Astrocyte of the spinal cord (primary cell): ENCODE measurements at places on chromosomes 2 and 18.

- DNase-seq, result no peak
These were observed 19.7 kb upstream of the SCG2 start for GRCh38 chr2:223621901-223622300.

DNA sequence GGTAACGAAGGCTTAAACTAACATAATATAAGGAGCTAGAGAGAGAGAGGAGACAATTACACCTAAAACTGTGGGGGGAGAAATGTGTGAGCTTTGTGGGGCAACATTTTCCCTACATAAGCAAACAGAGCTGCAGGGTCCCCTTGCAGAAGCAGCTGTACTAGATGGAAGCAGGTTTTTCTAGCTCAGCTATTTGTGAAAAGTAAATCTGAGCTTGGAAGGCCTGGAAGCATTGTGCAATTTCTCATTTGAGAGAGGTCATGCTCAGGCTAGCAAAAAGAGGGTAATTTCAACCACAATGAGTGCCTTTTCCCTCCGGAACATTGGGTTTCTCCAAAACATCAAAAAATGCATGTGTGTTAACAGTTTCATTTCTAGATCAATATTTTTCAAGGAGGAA lies 130.0 kb downstream of the ARL4C start:
- DNase-seq, result peak; percentile 36

DNA sequence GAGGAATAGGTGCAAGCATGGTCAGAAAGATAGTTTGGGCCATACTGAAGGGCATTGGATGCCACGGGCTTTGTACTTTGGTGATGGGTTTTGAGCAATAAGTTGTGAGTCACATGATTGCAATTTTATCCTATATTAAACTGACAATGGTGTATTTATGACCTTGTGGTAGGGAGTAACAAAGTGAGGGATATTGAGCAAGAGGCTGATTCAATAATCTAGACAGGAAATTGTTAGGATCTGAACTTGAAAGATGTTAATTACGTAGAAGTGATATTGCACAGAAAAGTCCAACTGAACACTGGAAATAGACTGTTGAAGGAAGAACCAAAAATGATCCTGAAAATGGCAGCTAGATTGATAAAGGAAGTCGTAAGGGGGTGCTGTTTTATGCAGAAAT lies 46.6 kb upstream of the TCF4 start:
- peak; percentile 64 for DNase-seq

GRCh38 chr18:77392321-77392720 lies 142.7 kb downstream of the GALR1 start:
- no peak for DNase-seq

DNA sequence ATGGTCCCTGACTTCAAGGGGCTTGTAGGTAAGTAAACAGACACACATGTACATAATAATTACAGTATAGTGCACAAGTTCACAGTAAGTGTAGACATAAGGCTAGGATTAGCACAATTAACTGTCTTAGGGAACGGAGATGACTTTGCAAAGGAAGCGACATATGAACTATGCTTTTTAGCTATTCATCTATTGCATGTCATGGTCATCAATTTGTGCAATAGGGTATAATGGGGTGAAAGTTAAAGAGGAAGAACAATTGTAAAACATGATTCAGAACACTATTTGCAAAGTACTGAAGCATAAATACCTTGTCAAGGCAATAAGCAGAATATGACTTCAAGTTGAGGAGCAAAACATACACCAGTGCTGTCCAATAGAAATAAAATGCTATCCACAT lies 112.3 kb upstream of the SLC8A1 start:
- no peak for DNase-seq

DNA sequence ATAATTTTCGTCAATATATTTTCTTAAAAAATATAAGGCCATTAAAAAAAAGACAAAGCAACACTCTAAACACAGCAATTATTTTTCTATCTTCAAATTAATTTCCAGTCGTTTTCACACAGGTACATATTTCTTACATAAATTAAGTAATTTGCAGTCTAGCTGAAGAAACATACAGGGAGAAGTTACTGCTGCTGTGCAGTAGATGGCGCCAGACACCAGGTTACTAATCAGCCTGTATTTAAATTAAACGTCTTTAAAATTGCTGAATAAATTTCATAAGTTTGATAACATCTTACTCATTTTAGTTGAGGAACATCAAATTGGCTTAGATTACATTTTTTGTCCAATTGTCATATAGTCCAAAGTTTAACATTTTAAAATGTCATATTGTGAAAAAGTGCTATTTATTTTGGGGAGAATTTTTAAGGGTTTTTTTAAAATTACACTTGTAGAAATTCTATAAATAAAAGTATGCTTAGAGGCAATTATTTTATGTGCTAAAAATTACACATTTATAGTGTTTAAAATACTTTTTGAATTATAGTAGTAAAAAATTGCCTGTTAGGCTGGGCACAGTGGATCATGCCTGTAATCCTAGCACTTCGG lies 88.4 kb downstream of the PMAIP1 start:
- peak; percentile 68 for DNase-seq

- DNase-seq, result no peak
These were observed 276.8 kb upstream of the CHST9 start for GRCh38 chr18:27461957-27462356.

DNA sequence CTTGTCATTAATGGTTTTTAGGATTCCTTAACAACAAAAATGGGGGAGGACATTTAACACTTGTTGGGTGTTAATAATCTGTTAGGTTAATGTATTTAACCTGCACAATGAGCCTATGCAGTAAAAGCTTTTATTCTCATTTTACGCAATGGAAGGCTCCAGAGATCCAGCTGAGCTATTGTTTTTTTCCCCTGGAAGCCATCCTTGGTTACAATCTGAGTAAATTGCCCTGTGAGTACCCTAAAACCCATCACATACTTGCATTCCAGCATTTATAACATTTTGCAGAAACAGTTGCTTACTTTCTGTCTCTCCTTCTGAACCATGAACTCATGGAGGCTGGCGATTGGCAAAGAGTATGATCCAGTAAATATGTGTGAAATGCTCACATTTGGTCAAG lies 30.2 kb upstream of the DOCK10 start:
- DNase-seq, result no peak

- no peak for DNase-seq
These were observed 115.6 kb downstream of the MBP start for GRCh38 chr18:77016936-77017335.

GRCh38 chr2:220107380-220107791 lies 480.0 kb downstream of the SLC4A3 start:
- no peak for DNase-seq

- DNase-seq, result peak; percentile 75
These were observed 65.8 kb downstream of the RTP5 start for GRCh38 chr2:241935314-241935713.

DNA sequence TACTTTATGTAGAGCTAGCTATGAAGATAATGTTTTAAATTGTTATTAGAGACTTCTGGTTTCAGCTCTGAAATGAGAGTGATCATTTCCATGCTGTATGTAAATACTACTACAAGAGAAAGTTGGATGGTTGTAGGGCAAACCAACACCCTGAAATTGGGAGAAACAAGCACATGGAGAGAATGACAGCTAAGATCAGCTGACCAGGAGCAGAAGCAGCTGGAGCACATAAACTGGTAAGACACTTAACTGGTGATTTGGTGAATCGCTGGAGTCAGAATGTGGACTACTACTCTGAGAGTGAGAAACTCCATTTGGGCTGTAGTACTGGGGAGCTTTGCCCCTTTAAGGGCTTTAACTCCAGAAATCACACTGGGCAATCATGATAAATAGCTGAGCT lies 226.8 kb downstream of the RND3 start:
- DNase-seq, result no peak

GRCh38 chr2:70019096-70019495 lies 57.7 kb upstream of the ASPRV1 start:
- no peak for DNase-seq

DNA sequence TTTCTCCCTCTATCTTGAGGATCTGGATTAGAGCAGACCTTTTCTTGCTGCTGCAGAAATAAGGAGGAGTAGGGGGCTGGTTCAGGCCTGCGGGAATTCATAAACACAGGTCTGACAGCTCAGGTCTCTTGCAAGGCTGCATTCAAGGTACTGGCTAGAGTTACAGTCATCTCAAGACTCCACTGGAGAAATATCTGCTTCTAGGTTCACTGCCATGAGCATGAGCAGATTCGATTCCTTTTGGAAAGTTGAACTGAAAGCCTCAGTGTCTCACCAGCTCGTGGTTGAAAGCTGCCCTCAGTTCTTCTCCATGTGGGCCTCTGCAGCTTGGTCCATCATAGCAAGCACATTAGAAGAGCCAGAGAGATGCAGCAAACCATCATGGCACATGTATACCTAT lies 124.4 kb upstream of the SETBP1 start:
- no peak for DNase-seq

- no peak for DNase-seq
These were observed 378.4 kb upstream of the NRXN1 start for GRCh38 chr2:51410331-51410730.

- no peak for DNase-seq
These were observed 131.3 kb downstream of the LPIN1 start for GRCh38 chr2:11877764-11878163.

GRCh38 chr2:201674298-201674697 lies 24.1 kb downstream of the MPP4 start:
- no peak for DNase-seq

GRCh38 chr2:80050246-80050645 lies 254.3 kb downstream of the LRRTM1 start:
- DNase-seq, result no peak

DNA sequence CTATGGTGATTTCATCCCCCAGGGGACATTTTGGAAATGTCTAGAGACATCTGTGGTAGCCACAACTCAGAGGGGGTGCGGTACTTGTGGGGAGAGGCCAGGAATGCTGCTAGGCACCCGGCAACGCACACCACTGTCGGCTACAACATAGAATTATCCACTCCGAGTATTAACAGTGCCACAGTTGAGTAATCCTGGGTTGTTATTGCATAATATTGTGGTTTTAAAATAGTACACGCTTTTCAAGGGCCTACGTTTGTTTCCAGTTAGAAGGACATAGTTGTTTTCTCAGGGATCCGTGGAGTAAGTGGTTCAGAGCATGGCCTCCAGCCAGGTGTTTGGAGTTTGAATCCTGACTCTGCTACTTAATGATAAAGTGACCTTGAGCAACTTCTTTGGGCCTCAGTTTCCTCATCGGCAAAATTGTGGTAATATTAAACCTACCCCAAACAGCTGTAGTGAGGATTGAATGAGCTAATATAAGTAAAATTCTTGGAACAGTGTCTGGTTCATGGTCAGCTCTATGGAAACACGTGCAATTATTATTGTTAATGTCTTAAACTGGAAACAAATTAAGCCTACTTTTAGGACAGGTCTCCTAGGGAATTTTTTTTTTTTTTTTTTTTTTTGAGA lies 24.5 kb downstream of the CYP27A1 start:
- peak; percentile 99 for DNase-seq

DNA sequence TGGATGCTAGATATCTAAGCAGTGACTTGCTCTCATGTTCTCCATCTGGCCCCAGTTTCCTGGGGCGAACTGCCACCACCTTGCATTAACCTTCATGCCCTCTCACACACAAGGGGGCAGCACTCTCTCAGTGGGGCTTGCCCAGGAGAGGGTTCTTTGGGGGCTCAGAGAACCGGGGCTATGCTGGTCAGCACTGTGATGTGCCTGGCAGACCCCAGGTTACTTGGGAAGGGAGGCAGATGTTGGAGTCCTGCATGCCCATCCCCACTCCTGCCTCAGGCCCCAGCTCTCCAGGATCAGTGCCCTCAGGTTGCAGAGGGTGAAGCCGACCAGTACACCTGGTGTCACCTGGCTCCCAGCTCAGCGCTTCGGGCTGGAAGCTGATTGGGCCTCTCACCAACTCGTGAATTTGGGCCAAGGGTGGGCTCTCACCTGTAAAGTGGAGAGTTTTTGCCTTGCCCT lies 396.2 kb upstream of the HS6ST1 start:
- DNase-seq, result no peak

- no peak for DNase-seq
These were observed 210.9 kb upstream of the TMEM200C start for GRCh38 chr18:6106091-6106685.

- DNase-seq, result no peak
These were observed 251.0 kb upstream of the CHAC2 start for GRCh38 chr2:53516650-53517049.

GRCh38 chr2:123808243-123808642 lies 216.8 kb upstream of the CNTNAP5 start:
- DNase-seq, result no peak

DNA sequence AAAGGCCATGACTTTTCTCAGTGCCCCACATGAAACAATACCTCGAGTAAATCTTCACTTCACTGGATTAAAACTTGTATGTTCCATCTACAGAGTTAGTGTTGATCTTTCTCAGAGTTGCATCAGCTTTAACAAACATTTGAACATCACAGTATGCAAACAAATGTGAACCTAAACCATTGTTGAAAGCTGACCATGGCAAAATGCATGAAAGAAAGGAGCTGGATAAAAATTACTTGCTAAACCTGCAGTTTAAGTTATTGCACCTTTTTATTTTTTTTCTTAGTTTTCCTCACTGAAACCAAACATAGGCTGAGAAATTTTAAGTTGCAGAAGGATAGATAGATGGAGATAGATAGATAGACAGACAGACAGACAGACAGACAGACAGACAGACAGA lies 107.2 kb upstream of the UGP2 start:
- DNase-seq, result peak; percentile 43

GRCh38 chr2:96554293-96555145 lies 18.0 kb downstream of the ARID5A start:
- DNase-seq, result peak; percentile 50

DNA sequence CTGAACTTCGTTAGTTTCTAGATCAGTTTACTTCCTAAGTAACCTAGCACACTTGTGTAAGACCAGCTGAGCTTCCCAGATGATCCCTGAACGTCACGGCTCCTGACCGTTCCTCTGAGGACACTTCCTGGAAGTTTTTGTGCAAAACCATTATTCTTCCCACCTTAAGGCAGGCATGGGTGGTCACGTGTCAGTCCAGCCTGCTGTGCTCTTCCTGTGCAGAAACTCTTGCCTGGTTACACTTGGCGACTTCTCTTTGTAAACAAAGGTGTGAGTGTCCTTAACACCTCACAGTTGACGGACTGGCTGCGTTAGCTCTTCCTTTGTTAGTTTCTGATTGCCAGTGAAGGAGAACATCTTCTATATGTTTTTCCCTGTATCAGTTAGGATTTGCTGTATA lies 118.3 kb downstream of the SH3RF3 start:
- no peak for DNase-seq

DNA sequence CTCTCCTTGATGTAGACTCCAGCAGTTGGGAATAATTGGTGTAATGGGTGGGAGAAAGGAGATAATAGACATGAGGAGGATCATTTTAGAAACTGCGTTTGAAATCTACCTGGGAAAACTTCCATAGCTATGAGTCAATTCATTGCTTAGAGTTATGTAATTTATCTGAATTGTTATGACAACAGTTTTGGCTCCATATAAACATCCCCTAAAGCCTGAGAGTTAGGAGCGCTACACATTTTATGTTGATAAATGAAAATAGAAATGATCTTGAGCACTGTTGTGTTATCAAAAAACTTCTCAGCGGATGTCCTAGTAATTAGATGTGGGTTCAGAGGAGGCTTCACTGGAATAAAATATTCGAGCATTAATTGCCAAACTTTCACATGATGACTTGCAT lies 573.4 kb downstream of the TSN start:
- no peak for DNase-seq
